AG04450 (cell line): ENCODE measurements at places on chromosomes 3 and 15.

GRCh38 chr3:50264383-50264963 lies 4.5 kb upstream of the SEMA3B start:
- peak; percentile 91 for DNase-seq

DNA sequence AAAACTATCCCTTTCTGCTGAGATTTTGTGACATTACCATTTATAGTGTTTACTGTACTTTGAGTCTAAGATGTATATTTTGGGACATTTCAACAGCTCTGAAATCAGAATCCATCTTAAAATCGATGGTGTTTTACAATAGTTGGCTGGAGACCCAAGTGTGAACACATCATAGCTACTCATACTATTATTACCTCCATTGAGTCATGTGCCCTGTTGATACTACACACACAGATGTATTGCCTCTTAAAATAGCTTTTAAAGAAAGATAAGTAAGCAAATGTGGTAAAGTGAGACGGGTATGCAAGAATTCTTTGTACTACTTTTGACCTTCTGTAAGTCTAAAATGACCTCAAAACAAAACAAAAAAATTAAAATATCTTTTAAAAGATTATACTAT lies 6.7 kb downstream of the LMOD3 start:
- DNase-seq = peak; percentile 33

- no peak for DNase-seq
These were observed 4.1 kb downstream of the CELF6 start for GRCh38 chr15:72315706-72316370.

- DNase-seq = no peak
These were observed 41.8 kb downstream of the SLC24A1 start for GRCh38 chr15:65663521-65663920.

GRCh38 chr3:177946936-177947335 lies 589.3 kb upstream of the KCNMB2 start:
- DNase-seq = no peak

- no peak for DNase-seq
These were observed 40.0 kb upstream of the SCAANT1 start for GRCh38 chr3:63952248-63952594.

GRCh38 chr3:147411815-147412241 lies 2.7 kb downstream of the ZIC1 start:
- DNase-seq = no peak

DNA sequence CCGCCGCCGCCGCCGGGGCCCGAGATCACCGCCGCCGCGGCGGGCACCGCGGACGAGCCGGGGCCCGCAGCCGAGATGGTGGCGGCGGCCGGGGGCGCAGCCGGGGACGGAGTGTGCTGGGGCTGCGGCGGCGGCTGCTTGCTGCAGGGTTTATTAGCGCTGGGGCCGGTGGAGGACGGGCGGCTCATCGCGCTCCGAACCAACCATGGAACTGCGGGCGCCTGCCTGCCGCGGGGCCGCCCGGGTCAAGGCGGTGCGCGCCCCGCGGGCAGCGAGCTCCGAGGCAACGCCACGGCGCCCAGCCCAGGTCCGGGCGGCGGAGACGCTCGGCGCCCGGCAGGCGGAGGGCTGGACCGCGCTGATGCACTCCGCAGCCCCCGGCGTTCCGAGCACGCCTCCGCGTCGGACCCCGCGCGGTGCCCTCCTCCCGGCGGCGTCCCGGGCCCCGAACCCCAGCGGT lies 277 bp downstream of the SIAH2 start:
- no peak for DNase-seq

DNA sequence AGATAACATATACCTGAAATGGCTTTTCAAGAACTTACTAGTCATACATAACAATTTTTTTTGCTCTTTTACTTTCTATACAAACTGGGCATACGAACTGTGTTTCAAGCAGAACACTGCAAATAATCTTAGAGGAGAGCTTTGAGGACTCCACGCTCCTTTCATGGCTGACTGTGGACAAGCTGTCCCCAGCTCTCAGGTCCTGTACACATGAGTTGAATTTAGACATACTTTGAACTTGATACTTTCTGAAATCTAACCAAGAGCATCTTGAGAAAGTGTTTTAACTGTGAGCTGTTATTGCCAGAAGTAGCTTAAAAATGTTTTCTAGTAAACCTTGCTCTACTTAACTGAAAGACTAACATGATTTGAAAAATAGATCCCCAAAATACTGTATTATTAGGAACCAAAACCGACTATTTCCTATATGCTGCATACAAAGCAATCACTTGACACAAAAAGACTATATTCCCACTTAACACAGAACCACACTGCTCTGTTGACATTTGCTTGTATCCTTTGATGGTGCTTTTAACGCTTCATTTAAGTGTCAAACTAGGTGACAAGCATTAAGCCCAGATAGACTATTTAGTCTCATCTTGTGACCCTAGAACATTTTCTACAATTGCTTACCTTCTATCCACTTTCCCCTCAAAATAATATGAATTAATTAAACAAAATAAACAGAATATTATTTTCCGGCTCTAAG lies 755.8 kb downstream of the ROBO1 start:
- no peak for DNase-seq

- no peak for DNase-seq
These were observed 13.5 kb downstream of the EAF1 start for GRCh38 chr3:15440891-15441290.

DNA sequence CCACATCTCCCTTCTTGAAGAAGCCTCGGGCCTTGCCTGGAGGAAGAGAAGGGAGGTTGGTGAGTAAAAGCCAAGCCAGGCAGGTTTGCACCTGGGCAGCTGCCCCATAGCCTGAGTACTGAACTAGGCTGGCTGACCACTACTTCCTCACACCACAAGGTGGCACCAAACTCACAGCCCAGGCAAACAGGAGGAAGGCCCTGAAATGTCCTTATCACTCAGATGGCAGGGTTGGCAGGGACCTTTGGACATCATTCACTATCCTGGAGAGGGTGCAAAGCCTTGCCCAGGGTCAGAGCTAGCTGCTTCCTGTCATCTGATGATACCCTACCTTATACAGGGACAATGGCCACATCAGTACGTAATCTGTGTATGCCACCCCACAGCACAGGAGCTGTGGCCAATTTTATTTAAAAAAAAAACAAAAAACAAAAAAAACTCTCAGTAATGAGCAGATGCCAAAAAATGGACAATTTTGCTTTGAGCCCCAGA lies 2.2 kb upstream of the GRAMD2A start:
- peak; percentile 47 for DNase-seq

DNA sequence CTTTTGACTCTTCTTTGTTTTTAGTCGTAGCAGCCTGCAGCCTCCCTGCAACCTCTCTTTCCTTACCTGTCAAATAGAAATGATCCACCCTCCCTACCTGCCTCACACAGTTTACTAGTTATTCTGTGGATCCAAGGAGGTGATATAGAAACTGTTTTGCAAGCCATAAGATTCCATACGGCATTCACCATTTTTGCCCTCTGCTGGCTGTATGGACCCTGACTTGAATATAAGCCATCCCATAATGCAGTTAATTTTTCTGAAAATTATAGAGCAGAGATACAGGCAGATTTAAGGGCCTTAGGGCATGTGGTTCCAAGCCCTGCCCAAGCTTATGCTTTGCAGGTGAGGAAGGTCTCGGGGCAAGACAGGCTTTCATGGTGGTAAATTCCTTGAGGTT lies 63.8 kb downstream of the CPN2 start:
- DNase-seq = no peak

GRCh38 chr3:165883863-165884478 lies 46.7 kb upstream of the BCHE start:
- no peak for DNase-seq

DNA sequence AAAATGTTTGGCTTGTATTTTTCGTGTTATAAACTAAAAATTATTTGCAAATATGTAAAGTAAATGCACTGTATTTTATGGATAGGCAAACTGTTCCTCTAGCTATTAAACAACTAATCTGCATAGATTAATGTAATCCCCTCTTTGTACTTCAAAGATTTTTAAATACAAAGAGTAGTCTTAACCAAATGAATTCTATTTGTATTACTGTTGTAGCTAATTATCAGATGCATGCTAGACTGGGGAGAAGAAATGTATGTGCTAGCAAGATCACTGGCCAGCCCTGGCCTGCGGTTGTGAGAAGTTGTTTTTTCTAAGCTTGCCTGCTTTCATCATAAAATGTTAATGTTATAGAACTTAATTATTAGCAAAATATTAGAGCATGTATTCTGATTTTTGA lies 92.6 kb downstream of the STT3B start:
- DNase-seq = no peak

GRCh38 chr3:196208942-196209695 lies 2.1 kb downstream of the ZDHHC19 start:
- no peak for DNase-seq

- DNase-seq = no peak
These were observed 40.9 kb upstream of the FAM3D start for GRCh38 chr3:58707390-58707930.

- DNase-seq = no peak
These were observed 15.4 kb downstream of the UBP1 start for GRCh38 chr3:33424606-33425452.

- no peak for DNase-seq
These were observed 453.8 kb downstream of the VGLL3 start for GRCh38 chr3:86537171-86537570.

GRCh38 chr15:66886686-66887273 lies 178.6 kb upstream of the SMAD3 start:
- DNase-seq = no peak

DNA sequence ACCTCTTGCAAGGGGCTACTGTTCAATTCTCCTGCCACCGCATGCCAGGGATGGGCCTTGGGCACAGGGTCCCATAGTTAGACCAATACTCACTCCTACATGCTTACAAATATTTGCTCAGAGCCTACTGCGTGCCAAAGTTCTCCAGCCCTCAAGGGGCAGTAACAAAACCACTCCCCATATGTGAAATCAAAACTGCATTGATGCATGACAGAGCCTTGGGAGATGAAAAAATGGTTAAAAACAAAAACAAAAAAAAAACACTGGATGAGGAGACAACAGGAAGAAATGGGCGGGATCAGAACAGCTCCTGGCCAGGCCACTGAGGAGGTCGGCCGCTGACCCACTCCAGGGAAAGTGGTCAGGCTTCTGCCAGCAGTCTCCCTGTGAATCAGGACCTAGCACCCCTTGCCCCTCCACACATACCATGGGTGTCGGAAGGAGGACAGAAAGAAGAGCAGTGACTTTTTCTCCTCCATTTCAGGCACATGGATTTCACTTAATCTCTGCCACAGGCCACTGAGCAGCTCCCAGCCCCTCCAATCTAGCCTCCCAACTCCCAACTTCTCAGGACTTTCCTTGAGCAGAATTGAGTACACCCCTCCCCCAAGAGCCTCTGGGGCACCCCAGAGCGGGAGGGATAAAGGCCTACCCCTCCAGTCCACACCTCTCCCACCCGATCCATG lies 2.8 kb downstream of the PLXNB1 start:
- DNase-seq = no peak

DNA sequence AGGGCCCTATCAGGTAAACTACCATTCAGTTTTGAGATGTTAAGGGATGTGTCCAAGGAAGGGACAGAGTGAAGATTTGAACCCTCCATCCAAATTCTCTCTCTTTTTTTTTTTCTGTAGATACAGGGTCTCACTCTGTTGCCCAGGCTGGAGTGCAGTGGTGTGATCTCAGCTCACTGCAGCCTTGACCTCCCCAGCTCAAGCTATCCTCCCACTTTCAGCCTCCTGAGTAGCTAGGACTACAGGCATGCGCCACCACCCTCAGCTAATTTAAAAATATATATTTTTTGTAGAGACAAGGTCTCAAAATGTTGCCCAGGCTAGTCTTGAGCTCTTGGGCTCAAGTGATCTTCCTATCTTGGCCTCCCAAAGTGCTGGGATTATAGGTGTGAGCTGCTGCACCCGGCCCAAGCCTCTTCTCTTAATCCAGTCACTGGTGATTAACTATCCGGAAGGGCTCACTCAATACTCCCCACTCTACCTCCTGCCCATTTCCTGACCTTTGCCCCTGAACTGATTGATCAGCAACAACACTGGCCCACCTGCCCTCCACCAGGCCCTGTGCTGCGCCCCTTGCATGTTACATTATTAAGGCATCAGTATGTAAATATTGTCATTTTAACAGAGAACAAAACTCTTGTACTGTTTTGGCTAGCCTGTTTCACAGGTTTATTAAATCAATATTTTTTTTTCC lies 164.7 kb downstream of the CTNNB1 start:
- DNase-seq = no peak

DNA sequence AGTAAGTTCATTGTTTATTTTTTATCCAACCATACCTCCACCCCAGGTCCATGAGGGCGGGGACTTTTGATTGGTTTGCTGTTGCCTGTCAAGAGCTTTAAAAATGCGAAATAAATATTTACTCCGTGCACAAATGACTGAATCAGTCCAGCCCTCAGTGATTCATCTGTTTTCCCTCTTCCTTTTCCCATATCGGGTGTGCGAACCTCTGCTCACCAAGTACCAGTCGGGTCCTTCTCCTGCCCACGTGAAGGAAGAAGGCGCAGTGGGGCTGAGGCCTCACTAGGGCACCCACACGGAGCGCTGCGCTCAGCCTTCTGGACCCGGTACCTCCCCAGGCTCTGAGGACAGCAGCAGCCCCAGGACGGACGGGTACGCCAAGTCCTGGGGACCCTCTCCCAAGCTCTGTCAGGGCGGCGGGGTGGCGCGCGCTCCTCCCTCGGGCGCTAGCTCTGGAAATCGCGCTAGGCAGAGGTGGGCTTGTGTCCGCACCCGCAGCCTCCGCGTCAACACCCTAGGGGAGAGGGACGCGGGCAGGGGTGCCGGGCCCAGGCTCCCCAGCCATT lies 70.5 kb upstream of the EPHB3 start:
- no peak for DNase-seq

DNA sequence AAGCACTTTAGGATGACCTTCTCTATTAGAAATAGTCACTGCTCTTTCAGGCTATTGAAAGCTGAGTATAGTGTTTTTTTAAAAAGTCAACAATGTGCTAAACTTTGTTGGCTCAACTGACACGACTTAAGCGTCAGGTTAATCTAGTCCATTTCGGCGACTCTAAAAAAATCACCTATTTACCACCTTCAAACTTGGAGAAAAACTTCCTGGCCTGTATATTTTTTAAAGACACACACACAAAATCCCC lies 517.8 kb downstream of the FOXP1 start:
- no peak for DNase-seq
